ENCODE measurements at places on chromosomes 5 and 9.

- no peak for DNase-seq
Measured at GRCh38 chr5:162323466-162323865, 255.9 kb downstream of the GABRG2 start.

DNA sequence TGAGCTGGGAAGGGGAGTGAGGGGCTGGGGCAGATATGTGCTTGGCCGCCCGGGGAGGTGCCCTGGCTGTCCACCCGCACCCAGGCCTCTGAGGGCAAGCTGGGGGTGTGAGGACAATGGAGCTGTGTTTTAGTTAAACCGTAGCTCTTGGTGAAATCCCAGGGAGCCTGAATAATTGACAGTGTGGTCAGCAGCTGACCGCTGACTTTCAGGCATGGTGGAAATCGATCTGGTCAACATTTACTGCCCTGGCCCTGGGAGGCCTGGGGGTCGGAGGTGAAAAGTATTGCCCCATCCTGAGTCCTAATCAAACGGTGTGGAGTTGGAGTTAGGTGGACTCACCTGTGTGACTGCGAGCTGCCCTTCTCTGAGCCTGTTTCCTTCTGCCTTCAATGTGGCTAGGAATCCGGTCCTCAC lies 31.2 kb upstream of the CRB2 start:
- DNase-seq = no peak

GRCh38 chr5:166625210-166625865 lies 1666.1 kb upstream of the WWC1 start:
- no peak for DNase-seq

GRCh38 chr5:3740546-3741373 lies 145.1 kb downstream of the IRX1 start:
- no peak for DNase-seq

- DNase-seq = no peak
Measured at GRCh38 chr9:106478727-106479126, 384.2 kb upstream of the ZNF462 start.

- DNase-seq = peak; percentile 80
Measured at GRCh38 chr9:131951905-131952304, 127.8 kb downstream of the MED27 start.

- DNase-seq = no peak
Measured at GRCh38 chr9:134707731-134708671, 66.4 kb downstream of the COL5A1 start.

GRCh38 chr5:3056866-3057265 lies 305.4 kb upstream of the IRX2 start:
- no peak for DNase-seq

- DNase-seq = no peak
Measured at GRCh38 chr9:94743035-94743954, 16.8 kb downstream of the AOPEP start.

DNA sequence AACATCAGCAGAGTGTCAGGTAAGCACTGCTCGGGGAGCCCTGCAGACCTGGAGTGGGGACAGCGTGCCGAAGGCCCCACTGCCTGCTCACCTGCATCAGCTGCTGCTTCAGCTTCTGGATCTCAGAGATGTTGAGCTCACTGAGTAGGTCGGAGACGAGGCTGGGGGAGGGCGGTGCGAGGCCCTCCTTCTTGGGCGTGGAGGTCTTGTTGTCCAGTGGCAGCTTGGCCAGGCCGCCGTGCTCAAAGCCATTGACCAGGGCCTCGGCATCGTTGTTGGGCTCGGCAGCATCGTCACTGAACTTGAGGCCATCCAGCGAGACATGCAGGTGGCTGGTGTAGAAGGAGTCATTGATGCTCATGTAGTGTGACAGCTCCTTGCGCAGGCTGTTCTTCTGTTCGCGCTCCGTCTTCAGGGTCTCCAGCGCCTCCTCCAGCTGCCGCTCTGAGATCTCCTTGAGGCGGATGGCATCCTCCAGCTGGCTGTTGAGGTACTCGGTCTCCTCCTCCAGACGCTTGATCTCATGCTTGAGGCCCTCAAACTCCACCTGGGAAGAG lies 44.3 kb downstream of the BICD2 start:
- no peak for DNase-seq

GRCh38 chr5:140084541-140084940 lies 29.4 kb upstream of the PURA start:
- no peak for DNase-seq

- DNase-seq = no peak
Measured at GRCh38 chr9:18314316-18314715, 159.6 kb upstream of the ADAMTSL1 start.

DNA sequence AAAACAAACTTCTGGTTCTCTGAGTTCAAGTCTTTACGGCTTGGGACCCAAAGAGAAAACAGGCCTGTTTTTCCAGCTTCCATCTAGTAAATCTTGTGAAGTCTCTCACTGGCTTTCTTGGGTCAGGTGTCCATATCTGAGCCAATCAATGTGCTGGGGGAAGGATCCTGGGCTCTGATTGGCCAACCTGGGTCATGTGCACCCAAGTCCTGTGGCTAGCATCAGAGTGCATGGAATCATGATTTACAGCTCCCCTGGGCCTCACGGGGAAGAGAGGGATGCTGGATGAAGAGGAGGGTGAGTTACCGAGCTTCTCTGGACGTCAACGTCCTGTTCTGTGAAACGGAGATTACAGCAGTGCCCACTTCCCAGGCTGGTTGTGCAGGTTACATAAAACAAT lies 19.4 kb downstream of the CXCL14 start:
- DNase-seq = no peak

All from aorta (tissue), 5 donors.